ENCODE measurements at places on chromosomes 11 and 22.

DNA sequence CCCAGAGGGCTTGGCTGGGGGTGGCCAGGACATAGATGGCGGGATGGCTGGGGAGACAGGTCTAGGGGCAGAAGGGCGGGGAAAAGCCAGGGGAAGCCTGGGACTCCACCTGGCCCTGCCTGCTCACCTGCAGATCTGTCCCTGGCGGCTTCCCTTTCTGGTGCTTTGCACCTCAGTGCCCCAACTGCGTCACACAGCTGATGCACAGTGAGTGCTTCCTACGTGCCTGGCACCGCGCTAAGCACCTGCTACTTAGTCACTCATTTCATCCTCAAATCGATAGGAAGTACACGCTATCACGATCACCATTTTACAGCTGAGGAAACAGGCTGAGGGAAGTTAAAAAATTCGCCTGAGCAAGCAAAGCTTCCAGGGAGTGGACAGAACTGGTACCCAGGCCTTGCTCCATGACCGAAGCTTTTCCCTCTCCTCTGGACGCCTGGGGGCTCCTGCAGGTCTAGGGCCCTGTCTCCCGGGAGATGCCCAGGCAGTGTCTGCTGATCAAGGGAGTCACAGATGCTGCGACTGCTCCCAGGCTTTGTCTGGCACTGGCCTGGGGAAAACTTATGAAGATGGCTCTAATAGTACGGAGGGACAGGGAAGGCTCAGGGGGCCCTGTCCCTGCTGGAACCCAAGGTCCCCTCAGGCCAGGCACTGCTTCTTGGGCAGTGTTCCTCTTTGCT lies 63.0 kb upstream of the TTLL12 start:
- no peak for DNase-seq

DNA sequence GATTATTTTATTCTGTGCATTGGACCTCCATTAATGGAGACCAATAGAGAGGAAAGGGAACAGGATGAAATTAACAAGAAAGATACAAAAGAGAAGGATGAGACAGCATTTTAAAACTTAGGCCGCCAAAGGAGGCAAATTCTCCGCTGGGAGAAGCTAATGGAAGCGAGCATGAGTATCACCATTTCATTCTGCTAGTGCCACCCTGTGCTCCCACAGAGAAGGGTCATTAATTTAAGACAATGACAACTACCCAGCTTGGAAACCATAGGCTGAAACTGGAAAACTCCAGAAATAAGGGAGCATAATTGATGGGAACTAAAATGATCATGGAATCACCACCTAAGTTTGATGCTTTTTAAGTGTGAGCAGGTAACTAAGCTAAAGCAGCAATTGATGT lies 69.2 kb downstream of the SLC36A4 start:
- DNase-seq, result no peak

GRCh38 chr11:84588131-84588829 lies 1038.9 kb downstream of the DLG2 start:
- no peak for DNase-seq

DNA sequence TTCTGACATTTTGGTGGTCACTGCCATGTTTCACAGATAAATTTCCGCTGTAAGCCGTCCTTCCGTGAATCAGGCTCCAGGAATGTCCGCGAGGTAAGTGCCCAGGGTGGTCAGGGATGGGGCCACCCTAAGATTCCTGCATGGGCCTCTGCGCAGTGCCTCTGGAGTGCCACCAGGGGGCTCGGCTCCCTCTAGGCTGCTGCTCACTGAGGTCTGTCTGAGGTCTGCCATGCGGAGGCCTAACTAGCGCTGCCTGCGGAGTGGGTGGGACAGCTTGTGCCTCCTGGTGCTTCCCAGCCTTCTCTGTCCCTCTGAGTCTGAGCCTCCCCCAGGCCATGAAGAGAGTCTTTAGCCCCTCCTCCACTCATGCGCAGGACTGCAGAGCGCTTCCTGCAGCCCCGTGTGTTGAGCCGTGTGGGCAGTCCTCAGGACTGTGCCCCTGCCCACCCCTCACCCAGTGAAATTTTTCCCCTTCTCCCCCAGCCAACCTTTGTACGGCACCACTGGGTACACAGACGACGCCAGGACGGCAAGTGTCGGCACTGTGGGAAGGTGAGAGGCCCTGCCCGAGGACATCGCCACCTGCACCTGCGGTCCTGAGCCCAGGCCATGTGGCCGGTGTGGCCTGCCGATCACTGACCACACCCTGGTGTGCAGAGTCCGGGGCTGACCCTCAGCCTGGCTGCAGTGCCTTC lies 11.9 kb upstream of the MDK start:
- no peak for DNase-seq

DNA sequence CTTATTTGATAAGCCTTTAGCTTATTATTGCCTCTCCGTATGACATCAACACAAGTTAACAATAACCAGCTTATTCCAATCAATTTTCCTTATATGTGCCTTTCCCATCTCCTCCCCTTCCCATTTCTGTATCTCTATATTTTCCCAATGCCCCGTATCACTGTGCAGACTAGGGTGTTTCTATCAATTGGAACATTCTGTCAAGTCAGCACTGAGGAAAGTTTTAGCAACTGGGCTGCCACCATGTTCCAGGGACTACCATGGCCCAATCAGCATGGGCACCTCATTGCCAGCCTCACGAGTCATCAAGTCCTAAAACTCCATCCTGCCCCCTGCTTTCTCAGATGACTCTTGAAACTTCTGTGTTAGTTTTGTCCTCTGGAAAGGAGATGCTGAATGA lies 973.1 kb upstream of the CNTN5 start:
- no peak for DNase-seq

DNA sequence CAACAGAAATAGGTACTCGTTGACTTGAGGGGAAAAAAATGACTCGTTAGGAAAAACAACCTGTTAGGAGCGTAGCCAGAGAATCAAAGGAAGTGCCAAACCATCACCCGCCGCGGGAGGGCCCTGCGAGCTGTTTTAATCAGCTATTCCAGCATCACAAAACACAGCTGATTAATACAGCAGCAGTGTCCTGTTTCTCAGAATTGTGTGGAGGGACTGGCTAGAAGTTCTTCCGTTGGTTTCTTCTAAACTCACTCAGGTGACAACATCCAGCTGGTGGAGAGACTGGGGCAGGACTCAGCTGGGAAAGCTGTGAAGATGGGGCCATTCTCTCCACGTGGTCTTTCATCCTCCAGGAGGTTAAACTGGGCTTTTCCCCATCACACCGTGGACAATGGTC lies 28.0 kb downstream of the HSPA8 start:
- DNase-seq, result no peak

DNA sequence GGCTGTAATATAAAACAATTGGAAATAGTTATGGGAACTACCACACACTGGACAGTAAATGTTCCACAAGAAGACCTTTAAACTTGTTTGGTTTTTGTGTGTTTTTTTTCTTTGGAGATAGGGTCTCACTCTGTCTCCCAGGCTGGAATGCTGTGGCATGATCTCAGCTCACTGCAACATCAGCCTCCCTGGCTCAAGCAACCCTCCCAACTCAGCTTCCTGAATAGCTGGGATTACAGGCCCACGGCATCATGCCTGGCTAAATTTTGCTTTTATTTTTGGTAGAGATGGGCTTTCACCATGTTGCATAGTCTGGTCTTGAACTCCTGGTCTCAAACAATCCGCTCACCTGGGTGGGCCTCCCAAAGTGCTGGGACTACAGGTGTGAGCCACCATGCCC lies 121.0 kb downstream of the MPPED2 start:
- DNase-seq, result no peak

DNA sequence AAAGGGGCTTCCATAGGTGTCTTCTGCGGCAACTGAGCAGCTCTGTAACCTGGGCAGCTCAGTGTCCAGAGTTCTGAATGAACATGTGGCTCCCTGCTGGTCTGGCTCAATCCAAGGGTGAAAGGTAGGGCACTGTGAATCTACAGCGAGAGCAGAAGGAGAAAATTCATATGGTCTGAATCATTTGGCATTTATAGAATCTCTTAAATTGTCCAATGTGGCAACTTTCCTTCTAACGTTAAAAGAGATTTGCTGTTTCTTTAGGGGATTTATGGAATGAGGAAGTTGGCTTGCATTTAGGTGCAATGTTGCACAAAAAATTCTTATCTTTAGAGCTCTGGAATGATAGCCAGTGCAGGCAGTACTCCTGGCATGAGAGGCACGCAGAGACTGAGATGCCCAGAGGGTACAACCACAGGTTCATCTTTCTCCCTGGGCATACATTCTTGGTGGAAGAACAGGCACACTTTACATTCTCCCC lies 17.0 kb downstream of the ATXN10 start:
- no peak for DNase-seq

- no peak for DNase-seq
Observed at GRCh38 chr11:59273373-59273841, 60.7 kb upstream of the MPEG1 start.

DNA sequence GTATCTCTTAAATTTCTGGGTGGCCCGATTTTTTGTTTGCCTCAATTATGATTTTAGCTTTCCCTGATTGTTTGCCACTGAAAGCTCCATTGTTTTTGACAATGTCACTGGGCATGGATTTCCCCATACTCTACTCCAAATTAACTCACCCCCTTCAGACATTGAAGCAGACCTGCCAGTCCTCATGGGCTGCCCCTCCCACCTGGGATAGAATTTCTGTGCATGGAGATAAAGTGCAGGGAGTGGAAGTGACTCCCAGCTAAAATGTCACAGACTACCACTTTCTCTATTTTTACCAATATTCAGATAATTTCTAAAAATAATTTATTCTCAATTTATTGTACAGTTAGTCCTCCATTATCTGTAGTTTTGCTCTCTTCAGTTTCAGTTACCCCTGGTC lies 79.1 kb upstream of the CLPB start:
- no peak for DNase-seq

- no peak for DNase-seq
Observed at GRCh38 chr11:124170801-124171586, 12.2 kb upstream of the OR10D3 start.

- DNase-seq, result no peak
Observed at GRCh38 chr11:8908099-8908498, 2.9 kb upstream of the AKIP1 start.

DNA sequence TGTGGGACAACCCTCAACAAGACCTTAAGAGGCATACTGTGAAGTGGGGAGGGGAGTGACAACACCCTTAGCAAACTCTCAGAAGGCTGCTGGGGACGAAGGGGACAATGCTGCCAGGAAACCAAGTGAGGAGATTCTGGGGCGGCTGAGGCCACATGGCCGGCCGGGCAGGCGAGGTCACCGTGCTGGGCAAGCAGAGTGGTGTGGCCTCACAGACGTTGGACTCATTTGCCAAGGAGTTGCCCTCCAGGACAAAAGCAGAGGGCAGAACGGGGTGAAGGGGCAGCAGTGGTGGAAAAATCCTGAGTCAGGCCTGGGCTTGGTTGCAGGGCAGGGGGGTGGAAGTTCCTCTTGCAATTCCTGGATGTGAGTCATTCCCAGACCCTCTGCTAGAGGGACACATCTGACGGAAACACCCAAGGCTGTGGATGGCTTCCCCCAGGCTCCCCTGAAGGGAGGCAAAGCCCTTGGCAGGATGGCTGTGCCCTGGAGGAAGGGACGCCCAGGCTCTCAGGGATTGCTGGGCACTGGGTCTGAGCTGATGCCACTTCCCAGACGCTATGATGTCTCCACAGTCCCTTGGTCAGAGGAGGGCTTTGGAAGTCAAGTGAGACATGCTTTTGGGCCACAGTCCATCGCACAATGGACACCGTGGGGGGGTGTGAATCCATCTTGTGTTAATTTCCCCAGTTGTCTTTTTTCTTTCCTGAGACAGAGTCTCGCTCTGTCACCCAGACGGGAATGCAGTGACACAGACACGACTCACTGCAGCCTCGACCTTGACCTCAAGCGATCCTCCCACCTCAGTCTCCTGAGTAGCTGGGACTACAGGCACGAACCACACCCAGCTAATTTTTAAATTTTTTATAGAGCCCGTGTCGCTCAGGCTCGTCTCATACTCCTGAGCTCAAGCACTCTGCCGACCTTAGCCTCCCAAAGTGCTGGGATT lies 16.2 kb upstream of the SHANK3 start:
- DNase-seq, result peak; percentile 63

- DNase-seq, result no peak
Observed at GRCh38 chr11:118201966-118202365, 22.8 kb downstream of the JAML start.

DNA sequence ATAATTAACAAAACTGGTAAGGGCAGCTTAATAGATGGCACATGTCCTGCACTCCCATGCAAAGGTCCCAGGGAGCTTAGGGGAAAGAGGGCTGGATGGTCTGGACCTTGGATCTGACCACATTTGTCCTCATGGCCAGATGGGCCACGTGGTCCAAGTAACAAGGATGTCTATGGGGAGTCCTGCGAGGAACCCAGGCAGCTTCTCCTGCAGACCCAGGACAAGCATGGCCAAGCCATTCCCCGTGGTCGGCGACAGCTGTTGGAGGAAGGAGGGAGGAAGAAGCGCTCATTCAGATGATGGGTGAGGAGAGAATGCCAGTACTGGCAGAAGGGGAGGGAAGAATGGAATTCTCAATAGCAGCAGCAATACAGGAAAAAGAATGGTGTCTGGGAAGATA lies 109.2 kb downstream of the DSCAML1 start:
- DNase-seq, result no peak

GRCh38 chr22:24069721-24070120 lies 58.6 kb downstream of the CABIN1 start:
- DNase-seq, result peak; percentile 54

DNA sequence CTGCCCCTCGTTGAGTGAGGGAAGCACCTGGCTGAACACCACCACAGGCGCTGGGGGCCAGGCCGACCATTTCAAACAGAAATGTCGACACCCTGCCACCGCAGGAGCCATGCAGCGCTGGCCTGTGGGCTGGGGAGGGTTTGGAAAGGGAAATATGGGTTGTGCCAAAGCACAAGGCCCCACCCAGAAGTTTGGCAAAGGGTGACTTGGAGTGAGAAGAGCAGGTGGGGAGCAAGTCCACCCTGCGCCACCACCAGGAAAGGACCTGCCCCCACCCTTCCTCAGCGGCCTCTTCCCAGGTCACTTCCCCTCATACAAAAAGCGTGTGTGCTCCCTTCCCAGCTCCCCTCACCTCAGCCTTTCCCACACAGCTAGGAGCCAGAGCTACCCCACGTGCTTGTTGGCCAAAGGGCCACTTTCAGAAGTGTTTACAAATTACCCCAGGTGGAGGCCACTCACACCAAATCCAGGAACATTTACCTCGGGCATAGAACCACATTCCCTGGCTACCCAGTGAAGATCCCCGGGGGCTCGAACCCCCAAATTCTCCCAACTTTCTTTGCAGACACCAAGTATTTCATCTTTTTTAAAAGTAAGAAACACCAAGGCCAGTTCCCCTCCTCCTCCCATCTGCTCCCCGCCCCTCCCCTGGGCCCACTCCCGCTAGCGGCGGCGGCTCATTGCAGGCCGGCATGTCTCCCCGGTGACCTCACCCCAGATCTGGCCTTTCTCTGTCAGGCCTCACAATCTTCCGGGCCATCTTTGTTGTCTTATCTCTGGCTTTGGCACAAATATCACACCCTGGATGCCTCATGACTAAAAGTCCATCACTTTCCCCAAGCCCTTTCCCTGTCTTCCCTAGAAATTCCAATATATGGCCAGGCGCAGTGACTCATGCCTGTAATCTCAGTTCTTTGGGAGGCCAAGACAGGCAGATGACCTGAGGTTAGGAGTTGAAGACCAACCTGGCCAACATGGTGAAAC lies 20.5 kb upstream of the SCGB1A1 start:
- peak; percentile 76 for DNase-seq

Measured in sigmoid colon (tissue), 7 donors.